ENCODE measurements at places on chromosomes 5 and 9.

GRCh38 chr5:119200795-119201194 is 129.9 kb downstream of the DMXL1 start:
- DNase-seq: no peak

- DNase-seq: no peak
Observed at GRCh38 chr5:92687821-92688722, 892.9 kb downstream of the NR2F1-AS1 start.

DNA sequence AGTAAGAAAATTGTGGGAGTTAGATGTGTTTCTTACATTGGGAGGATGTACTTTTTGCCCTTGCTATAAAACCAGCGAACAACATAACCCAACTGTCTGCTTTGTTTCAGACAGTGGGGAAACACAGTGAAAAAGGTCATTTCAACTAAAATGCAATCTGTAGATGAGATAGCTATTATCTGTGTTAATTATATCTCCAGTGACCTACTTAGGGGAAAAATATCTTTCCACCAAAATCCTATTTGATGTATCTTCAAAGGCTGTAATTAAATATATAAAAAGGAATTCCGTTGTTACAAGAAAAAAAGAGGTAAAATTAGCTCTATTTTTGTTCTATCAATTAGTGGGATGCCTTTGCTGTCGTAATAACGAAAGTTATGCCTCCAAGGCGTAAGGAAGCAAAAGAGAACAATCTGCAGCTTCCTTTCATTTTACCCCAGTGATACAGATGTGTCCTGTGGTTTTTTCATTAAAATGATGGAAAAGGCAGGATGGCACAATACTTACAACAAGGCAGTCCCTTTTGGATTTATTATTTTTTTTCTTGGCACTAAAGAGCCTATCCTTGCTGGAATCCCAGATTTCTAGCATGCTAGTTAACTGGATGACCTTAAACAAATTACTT is 100.9 kb downstream of the GNA14 start:
- DNase-seq: no peak

DNA sequence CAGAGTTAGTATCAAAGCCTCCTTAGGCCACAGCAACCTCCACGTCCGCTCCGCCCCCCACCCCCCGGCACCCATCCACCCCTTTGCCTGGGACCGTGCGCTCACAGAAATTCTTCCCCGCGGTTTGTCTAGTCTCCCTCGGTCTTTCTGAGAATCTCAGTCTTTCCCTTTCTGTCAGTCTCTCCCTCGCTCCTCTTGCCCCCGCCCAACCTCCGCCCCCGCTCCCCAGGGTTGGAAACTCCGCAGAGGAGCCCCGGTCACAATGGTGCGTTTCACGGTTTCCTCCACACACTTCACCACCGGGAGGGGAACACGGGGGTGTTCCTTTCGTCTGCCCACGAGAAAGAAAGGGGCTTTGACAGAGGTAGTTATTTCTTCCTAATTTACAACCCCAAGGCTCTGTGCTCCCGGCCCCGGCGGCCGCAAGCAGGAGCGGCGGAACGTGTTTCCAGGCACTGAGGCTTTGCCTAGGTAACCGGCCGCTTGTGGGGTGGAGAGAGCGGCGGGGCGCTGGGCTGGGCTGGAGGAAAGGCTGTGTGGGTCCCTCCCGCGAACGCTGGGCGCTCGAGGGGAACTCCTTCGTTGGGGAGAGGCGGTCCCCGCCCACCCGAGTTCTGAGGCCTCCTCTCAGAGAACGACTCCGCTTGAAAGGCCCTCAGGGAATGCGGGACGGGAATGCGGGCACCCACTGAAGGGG is 2.1 kb downstream of the NR4A3 start:
- DNase-seq: no peak

DNA sequence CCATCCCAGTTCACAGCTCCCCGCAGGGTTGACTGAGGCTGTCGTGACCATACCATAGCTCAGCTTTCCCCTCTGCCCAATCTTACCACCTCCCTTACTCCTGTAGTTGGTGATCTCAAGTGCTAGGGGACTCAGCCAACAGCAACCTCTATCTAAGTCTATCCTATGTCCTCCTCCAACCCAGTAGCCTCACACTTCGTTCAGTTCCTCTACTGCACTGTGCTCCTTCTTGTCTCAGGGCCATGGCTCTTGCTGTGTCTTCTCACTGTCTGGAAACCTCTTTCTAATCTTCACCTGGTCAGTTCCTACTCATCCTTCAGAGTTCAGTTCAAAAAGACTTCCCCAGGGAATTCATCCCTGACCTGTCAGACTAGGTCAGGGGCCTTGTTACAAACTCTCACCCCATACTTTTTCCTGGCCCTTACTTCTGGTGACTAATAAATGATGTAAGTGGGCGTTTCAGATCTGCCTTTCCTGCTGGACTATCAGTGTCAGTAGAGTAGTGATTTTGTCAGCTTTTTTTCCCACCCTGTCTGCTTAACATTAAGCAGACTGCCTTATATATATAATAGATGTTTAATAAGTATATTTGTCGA is 53.6 kb upstream of the NR3C1 start:
- no peak for DNase-seq

DNA sequence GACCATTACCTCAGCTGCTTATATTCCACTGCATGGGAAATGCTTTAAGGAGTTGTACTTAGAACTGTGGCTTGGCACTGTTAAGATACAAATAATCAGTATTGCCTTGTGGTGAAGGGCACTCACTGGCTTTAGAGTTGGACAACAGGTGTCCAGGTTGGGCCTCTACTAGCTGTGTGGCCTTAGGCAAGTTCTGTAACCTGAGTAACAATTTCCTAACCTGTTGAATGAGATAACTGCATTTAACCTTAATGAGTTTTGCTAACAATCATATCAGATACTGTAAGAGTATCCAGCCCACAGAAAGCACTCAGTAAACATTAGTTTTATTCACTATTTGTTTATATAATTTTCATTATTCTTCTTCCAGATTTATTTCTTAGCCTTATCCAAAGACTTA is 17.2 kb upstream of the HK3 start:
- DNase-seq: no peak

DNA sequence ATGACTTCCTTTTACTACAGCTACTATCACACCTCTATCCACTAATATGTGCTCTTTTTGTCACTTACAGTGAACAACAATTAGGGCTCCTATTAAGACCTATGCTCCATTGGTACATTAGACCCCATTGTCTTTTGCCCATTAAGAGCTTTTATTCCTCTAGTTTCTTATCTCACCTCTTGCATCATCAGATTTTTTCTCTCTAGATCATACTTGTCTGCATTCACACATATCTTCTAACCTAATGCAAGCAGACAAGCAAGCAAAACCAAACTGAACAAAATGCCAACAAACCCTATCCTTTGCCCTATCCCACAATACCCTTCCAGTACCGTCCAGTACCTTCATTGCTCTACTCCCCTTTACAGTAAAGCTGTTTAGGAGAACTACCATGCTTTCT is 10.1 kb upstream of the RBM27 start:
- DNase-seq: no peak

DNA sequence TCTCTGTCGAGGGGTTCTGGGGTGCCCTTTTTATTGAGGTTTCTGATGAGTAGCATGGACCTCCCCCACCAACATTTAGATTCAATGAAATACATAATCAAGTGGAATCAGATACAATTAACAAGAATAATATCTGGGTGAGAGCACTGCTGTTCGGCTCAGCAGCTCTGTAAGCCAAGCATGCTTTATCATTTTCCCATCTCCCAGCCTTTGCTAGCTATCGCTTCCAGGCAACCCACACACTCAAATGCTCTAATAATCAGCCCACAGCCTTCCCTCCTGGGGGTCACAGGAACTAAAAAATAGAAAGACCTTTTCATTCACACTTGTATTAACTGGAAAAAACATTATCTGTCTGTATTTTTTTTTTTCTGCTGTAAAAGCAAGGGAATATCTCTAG is 8.9 kb downstream of the PLPPR1 start:
- no peak for DNase-seq

DNA sequence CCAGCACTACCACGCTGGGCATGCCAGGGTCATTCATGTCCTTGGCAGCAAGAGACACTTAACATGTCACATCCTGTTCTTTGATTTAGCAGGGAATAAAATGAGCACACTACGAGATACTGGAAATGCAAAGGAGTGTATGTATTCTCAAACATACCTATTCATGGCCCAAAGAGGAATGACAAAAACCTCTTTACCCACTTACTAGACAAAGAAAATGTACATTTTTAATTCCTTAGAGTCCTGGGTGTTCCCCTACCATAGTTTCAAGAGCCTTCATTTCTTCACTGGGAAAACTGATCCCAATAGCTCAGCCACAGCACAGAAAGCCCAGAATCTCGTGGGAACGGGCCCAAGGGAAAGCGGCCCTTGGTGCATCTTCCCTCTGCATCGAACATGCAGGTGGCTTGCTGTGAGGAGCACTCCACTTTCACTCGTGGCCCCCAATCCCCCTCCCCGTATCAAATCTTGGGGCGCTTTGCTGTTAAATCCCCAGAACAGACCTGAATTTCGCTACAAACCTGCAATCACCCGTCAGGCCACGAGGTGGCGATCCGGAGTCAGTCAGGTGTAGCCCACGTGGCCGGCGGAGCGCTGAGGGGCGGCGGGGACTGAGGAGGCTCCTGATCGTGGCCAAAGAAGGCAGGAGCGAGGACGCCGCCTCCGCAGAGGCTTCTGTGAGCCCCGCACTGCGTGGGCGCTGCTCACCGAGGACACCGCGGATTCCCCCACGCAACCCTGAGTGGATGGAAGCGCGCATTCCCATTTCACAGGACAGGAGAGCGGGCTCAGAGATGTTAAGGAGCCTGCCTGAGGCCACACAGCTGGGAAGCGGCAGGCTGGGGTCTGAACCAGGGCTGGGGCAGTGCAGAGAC is 91.4 kb downstream of the LMX1B start:
- DNase-seq: no peak

DNA sequence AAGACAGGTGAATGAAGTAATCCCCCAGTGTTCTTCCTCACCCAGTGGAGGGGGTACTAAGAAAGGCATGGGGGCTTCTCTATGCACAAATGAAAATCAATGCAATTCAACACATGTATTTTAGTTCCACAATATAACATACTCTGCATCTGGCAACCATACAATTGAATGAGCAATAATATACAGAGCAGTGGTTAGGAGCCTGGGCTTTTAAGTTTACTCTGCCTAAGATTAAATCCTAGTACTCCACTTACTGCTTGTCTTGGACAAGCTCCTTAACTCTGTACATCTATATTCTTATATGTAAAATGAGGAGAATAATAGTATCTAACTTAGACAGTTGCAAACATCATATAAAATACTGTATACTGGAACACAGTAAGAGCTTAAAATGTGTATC is 195.4 kb upstream of the TRIM32 start:
- DNase-seq: no peak

DNA sequence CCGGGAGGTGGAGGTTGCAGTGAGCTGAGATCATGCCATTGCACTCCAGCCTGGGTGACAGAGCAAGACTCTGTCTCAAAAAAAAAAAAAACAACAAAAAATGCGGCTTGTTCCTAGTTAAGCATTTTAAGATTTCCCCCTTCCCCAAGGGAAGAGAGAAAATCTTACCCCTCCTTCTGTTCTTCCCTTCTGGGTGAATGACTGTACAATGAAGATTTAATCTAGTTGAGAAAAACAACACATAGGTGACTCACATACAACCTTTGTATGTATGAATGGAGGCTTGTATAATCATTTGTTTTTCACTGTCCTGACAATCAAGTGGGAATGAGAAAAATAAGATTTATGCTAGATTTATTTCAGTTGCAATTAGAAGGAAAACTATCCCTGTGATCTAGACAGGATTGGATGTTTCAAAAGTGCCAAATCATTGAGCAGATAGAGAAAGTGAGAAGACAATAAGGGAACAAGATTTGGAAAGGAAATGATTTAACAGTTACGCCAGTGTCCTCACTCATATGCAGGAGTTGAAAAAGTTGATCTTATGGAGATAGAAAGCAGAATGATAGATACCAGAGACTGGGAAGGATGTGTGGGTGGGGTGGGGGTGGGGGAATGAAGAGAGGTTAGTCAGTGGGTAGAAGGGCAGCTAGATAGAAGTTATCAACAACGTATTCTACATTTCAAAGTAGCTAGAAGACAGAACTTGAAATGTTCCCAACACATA is 16.7 kb downstream of the GDA start:
- DNase-seq: no peak

GRCh38 chr9:122360891-122361290 is 9.9 kb upstream of the PTGS1 start:
- DNase-seq: no peak

DNA sequence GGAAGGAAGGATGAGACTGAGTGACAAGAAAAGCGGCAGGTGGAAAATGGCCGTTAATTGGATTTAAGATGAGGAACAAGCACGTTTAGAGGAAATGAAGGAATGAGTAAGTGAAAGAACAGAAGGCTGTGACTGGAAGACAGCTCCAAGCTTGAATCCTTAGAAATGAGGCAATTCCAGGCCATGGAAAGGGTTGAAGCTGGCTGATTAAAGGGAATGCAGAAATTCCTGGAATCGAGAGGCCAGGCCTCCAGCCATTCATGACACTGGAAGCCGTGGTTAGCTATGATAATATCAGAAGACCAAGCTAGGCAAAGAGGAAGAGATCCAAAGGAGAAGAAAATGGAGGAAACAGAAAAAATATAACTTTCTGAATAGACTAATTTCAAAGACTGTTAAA is 84.2 kb downstream of the ARL15 start:
- no peak for DNase-seq

DNA sequence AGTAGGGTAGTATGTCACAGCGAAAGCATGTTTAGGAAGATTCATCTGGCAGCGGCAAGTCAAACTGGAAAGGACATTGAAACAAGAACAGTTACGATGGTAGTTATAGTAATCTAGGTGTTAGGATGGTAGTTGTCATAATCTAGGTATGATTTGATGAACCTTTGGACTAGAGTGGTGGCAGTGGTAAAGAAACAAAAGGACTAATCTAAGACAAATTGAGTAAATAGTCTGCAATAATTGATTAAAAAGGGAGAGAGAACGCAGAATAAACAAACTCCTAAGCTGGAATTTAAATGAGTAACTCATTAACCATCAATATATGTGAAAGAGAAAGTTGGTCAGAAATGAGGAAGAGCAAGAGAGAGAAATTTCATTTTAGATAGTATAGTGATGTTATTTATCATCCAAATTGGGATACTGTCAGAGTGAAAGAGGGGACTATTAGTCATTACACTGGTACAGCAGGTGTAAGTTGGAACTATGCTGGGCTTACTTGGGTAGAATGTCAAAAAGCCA is 56.8 kb downstream of the MTREX start:
- DNase-seq: no peak
